Activated T-cell treated with anti-CD3 and anti-CD28 coated beads for 24 hours (primary cell): ENCODE measurements at places on chromosomes 1 and 21.

GRCh38 chr21:39048574-39048973 is 134.7 kb downstream of the PSMG1 start:
- no peak for DNase-seq

DNA sequence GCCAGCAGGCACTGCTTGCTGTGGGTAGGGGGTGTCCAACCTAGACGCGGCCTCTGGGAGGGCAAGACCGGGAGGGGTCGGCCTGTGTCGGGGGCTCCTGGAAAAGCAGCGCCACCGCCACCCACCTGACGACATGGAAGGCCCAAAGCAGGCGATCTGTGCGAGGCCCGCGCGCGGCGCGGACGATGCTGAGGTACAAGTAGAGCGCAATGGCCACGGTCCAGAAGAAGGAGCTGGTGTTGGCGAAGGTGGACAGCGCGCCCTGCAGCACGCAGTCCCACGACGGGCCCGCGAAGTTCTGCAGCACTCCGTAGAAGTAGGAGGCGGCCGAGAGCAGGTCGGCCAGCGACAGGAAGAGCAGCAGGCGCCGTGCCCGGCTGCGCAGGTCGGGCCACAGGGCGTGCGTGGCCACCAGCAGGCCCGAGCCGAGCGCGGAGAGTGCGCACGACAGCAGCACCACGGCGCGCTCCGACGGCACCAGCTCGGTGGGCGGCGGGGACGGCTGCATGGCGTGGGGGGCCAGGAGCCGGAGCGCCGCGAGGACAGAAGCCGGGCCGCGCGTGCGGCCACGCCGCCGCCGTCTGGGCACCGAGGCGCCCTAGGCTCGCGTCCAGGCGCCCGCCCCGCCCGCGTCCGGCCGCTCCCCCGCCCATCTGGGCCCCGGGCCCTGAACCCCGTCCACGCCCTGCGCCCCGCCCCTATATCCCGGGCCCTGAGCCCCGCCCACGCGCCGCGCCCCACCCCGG is at the start of gene GPR157:
Gene GPR157, minus strand, starts transcription at position 583 of the 746 bp plus-strand sequence. Its CDS starts 75 bp downstream, at position 508.
- DNase-seq = peak; percentile 69

DNA sequence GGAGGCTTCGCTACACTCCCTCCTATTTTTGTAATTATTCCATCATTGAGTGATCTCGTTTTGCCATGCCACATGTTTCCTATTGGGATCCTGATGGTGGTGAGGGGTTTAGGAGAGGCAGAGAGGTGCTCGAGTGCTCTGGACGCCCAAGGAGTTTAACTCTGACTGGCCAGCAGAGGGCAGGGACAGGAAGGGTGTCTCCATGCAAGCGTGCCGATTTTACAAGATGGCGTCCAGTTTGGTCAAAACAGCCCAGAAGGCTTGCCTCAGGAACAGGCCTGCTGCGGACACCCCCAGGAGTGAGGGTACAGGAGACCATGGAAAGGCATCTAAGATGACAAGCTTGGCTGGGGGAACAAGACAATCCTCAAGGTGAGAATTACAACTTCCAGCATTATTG is 33.8 kb upstream of the KCNE2 start:
- DNase-seq = no peak

- no peak for DNase-seq
Measured at GRCh38 chr1:30103708-30104411, 619.5 kb downstream of the MATN1 start.

DNA sequence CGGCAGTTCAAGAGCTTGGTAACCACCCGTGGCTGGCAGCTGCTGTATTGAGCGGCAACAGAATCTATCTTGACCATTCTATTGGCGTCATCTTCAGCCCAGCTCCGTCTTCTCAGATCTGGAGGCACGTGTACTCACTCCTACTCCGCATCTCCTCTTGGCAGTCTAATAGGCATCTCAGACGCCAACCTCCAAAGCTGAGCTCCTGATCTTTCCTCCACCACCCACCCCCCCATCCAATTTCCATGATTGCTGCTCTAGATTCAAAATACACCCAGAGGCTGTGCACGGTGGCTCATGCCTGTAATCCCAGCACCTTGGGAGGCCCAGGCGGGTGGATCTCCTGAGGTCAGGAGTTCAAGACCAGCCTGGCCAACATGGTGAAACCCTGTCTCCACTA is 84.6 kb upstream of the CASZ1 start:
- no peak for DNase-seq

DNA sequence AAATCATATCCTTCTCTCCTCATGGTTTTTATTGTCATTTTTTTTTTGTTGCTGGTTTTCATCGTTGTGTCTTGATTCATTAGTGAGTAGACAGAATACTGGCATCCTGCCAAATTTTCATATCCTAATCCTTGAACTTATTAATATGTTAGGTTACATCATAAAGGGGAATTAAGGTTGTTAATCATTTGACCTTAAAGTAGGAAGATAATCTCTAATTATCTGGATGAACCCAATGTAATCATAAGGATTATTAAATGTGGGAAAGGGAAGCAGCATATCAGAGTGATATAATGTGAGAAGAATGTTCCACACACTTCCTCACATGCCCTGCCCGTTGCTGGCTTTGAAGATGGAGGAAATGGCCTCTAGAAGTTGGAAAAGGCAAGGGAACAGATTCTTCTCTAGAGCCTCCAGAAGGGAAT is 299.7 kb downstream of the HMCN1 start:
- no peak for DNase-seq

GRCh38 chr1:31617916-31618746 is 642 bp downstream of the HCRTR1 start:
- peak; percentile 39 for DNase-seq
